ENCODE measurements at places on chromosomes 5 and 9.

DNA sequence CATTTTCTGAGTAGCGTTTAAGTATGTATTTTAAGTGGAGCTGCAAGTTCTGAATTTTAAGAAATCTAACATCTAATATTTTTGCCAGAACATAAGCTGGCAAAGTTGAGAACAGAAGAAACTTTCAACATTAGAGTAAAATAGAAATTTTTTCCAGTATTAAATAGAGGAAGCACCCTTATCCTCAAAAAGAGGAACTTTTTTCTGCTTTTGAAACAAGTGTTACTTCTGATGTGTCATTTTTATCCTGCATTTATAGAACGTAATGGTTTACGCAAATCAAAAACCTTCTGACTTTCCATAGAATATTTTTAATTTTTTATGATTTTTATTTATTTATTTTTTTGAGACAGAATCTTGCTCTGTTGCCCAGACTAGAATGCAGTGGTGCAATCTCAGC lies 21.8 kb downstream of the ZBED3 start:
- DNase-seq, result no peak

DNA sequence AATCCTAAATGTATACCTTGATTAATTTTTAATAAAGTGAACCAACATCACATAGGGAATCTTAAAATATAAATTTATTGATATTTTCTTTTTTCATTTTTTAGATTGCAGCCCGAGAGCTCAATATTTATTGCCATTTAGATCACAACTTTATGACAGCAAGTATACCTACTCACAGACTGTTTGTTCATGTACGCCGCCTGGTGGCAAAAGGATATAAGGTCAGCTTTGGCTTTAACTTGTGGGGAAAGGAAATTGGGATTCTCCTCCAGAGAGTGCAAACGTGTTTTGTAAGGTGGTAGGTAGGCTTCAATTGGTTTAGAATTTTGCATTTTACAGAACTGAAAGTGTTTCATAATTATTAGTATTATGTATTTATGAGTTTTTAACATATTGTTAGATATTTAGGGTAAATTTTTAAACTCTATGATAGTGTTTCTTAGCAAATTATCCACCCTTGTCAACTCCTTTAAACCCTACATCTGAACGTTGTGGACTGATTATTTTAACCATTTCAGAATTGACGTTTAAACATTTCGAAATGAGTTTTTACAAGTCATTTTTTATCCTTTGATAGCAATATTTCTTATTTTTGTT lies 17.5 kb upstream of the DHFR start:
- DNase-seq, result peak; percentile 72

GRCh38 chr5:146753641-146754040 lies 124.9 kb downstream of the PPP2R2B start:
- DNase-seq, result no peak

- no peak for DNase-seq
These were observed 680.6 kb downstream of the SEMA5A start for GRCh38 chr5:8865266-8865665.

DNA sequence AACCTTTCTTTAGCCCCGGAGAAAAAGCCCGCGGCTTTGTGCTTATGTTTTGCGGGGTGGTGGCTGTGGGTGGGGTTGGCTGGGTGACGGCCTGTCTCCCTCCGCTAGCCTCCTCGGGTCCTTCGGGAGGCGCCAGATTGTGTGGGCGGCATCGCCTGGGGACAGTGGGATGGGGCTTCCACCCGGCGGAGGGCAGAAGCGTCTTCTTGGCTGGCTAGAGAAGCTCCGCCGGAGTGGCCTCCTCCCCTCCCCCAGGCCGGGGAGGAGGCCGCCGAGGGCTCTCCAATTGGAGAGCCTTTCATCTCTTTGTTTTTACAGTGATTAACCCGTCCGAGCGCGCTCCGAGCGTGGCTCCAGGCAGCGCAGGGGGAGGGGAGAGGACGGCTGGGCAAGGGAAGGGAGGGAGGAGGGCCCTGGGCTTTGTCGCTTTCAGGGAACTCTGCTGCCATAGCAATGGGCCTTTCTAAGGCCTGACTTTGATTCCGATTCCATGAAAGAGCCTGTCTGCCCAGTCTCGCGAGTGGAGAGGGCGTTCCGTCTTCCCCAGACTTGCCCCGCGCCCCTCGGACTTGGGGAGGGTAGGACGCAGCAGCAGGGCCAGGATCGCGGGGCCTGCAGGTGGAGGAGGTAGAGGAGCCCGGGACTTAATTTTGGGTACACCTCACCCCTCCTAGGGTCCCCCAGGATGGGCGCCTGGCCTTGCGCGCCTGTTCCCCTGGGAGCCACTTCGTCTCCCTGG lies 36.7 kb upstream of the TIFAB start:
- DNase-seq, result peak; percentile 80

- DNase-seq, result no peak
These were observed 8.7 kb upstream of the INSYN2B start for GRCh38 chr5:169988947-169989346.

GRCh38 chr5:118593003-118593328 lies 395.4 kb downstream of the DTWD2 start:
- no peak for DNase-seq

GRCh38 chr9:37540634-37541033 lies 35.5 kb downstream of the FBXO10 start:
- no peak for DNase-seq

GRCh38 chr5:66538531-66538930 lies 57.7 kb upstream of the MAST4 start:
- DNase-seq, result peak; percentile 4

- DNase-seq, result peak; percentile 72
These were observed 115.4 kb downstream of the ZNF608 start for GRCh38 chr5:124630767-124631704.

GRCh38 chr5:140372971-140373487 lies 13.0 kb downstream of the SLC4A9 start:
- DNase-seq, result peak; percentile 85

DNA sequence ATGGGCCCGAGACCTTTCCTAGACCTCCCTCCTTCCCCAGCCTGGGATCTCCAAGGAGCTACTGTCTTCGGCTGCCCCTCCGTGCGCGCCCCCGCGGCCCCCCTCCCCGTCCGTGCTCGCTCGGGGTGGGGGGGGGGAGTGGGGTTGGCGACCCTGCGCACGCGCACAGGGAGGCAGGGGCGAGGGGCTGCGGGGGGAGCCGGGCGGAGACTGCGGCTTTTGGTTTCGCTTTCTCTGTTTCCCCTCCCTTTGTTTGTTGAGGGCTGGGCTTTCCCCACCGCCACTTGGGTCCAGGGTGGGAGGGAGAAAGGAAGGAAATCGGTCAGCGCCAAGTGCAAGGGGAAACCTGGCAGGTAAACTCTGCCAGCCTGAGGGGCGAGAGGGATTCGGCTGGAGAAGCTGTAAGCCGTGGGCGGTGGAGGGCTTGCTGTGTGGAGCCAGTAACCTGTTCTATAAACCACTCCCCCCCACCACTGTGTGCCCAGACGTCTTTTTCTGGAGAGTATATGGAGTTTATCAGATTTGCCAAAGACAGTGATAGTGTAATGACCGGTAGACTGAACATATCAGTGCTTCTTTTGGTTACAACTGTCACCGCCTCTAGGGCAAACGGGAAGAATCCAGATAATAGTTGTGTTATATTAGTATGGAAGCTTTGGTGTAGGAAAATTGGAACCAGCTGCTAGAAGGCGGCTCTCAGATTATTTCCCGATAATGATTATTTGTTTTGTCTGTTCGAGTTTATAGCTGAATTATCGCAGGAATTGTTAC lies 684 bp downstream of the DNAJA1 start:
- peak; percentile 45 for DNase-seq

DNA sequence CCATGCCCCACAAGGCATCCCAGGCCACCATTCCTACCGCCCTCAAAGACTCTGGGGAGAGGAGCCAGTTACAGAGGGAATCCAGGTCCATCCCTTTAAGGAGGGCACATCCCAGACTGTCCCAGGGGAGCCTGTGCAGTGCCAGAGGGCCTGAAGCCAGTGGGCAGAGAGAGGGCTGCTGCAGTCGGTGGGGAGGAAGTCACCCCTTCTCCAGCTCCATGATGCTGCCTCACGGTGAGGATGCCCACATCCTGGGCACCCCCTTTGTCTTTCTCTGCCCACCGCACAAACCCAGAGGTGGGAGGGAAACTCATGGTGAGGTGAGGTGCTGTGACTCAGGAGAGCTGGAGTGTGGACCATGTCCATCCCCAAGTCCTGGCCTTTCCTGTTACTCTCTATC lies 26.2 kb upstream of the ANKRD33B start:
- no peak for DNase-seq

GRCh38 chr9:134785325-134786108 lies 95.1 kb upstream of the FCN2 start:
- DNase-seq, result no peak

DNA sequence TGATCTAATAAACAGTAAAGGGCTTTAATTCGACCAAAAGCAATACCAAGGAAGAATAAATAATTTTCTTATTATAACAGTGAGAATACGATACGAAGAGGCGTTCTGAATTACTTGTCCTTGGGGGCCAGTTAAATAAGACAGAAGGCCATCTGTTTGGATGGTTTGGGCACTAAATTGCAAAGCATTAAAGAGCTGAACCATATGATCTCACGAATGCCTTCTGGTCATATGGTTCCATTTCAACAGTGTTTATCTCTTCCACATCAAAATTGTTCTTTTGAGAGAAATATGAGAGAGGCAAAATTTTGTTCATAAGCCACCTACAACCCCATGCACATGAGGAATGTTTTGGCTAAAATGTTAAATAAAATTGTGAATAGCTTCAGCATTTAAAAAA lies 605.4 kb downstream of the PTPRD start:
- no peak for DNase-seq

DNA sequence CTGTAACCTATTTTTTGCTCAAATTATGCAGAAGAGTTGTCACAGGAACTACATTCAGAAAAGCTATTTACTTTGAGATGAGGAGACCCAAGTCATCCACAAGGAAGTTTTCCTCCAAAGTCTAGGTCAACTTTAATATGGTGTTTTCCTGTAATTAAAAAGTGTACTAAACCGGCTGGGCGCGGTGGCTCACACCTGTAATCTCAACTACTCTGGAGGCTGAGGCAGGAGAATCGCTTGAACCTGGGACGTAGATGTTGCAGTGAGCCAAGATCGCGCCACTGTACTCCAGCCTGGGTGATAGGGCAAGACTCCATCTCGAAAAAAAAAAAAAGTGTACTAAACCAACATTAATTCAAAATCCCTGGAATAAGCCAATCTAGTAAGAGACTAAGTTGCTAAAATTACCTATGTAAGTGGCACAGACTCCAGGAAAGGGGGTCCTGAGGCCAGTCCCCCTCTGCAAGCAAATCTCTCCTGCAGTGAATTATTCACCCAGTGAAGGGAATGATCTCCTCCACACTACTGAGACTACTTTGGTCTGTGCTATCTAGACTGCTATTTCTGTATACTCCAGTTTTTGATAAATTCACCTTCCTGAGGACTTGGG lies 38.9 kb downstream of the FNBP1 start:
- DNase-seq, result no peak

DNA sequence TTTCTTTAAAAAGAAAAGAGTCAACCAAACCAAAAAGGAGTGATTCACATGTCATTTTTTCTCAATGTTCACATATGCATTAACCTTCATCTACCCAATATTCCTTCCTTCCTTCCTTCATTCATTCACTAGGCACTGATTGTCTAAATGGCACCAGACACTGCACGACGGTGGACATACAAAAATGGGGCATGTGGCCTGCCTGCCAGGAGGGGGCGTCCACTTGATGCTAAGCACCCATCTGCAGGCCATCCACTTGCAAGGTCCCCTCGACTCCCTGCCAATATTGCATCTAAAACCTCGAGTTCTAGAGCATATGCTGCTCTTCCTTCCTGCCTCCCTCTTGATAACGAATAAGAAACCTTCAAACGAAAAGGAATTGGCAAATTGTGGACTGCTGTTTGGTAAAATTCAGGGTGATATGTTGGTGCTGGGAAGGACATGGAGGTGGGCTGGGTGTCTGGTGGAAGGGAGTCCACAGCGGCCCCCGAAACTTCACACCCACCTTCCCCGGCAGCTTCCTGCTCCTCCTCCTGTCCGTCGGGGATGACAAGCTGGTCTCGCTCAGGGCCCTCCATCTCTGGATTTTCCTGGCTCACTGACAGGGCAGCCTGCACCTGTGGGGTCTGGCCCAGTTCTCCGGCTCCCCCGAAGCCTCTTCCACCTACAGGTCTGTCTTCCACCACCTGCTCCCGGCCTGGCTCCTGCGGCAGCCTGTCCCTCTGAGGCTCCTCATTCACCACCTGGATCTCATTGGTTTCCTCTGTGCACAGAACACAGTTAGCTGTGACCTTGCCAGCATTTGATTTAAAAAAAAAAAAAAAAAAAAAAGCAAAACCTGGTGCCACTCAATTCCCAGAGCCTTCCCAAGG lies 64.3 kb downstream of the GOLM1 start:
- peak; percentile 47 for DNase-seq

GRCh38 chr5:3155046-3155445 lies 403.6 kb upstream of the IRX2 start:
- peak; percentile 51 for DNase-seq

DNA sequence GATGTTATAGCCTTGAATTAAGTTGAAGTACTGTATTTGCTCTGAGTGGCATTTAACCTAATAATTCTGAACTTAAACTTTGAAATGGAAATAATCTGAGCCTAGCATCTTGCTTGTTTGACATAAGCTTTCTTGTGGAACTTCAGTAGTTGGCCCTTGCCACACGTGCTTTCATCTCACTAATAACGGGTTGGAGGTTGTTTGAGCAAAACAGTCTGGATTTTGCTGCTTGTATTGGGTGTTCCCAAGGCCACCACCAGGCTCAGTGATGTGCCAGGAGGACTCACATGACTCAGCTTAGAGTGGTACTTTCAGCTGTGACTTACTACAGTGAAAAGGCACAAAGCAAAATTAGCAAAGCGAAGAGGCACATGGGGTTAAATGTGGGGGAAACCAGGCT lies 35.7 kb downstream of the SECISBP2 start:
- no peak for DNase-seq

DNA sequence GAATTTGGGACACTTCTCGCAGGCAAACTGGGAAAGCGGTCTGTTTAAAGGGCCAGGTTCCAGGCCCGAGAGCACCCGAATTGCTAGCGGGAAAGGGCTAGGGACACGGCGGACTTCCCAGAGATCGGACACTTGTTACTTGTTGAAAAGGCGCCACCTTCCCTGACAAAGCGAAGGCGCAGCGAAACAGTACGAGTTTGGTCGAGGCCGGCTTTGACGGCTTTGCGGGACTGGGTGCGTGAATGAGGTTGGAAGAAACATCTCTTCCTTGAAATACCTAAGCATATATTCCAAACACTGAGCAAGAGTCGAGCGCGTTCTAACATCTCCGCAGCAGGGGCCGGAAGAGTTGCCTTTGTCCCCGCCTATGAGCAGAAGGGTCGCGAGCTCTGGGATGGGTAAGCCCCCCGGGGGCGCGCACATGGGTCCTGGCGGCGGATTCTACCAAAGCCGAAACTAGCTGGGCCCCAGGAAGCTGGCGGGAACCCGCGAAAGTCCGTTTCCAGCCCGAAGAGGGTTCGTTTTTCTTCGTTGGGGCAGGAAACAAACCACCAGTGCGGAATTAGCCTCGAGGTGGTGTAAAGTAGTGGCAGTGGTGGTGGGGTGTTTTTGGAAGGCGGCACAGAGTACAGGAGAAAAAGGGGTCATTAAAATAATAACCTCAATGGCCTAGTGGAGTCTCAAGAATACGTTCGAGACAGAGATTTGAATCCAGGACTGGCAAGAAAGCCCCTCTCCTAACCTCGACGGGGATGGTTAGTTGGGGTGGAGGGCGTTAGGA lies 1.5 kb downstream of the GDNF start:
- peak; percentile 70 for DNase-seq

GRCh38 chr9:28293369-28294090 lies 720.2 kb upstream of the C9orf72 start:
- no peak for DNase-seq
